ENCODE measurements at places on chromosomes 12 and 14.

DNA sequence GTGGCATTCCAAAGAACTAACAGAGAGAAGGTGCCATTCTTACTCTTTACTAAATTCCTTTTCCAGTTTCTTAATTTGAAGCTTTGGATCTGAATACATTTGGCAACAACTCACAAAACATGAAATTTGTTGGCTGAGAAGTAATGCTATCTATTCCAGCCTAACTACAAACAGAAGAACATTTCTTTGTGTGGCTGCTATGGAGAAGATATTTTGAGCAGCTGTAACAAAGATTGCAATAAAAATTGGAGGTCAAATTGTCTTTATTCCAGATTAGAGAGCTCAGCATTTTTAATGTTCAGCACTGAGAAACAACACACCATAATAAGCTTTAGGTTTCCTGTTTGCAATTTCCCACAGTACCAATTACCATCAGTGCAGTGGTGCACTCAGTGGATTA is 835.8 kb upstream of the FLRT2 start:
- DNase-seq = no peak

DNA sequence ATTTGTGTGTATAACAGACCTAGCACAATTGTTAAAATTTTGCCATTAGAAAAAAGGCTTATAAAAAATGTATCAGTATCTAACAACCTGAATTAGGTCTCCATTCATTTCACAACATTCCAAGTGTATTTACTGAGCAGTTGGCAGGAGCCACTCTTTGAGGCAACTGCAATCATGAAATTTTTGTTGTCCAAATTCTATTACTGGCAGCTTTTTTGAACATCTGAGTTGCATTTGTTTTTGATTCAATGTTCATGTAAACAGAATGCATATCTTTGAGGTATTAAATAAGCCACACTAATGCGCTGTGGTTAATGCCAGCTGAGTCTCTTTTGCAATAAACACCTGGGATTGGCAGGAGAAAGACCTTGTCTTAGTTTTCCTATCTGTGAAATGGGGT is 8.7 kb downstream of the KITLG start:
- DNase-seq = peak; percentile 34

GRCh38 chr12:27333403-27334009 is 870 bp downstream of the BMAL2 start:
- no peak for DNase-seq

GRCh38 chr14:92847278-92847677 is 53.2 kb downstream of the GOLGA5 start:
- DNase-seq = no peak

DNA sequence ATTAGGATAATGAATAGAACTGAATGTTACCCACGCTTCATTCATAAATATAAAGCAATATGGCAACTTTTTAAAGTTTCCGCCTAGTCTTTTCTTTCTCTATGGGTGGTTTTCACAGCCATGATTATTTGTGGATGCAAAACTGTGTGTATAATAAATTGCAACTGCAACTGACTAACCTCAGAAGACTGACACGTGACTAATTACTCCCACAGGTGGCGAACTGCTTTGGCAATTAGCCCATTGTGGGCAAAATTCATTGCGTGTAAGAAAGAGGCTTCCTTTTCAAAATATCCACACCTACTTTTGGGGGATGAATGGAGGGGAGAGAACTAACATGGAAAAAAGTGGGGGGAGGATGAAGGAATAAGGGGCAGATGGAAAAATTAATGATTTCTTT is 79.0 kb downstream of the SLC25A21 start:
- no peak for DNase-seq

GRCh38 chr14:41498959-41499358 is 107.7 kb upstream of the LRFN5 start:
- DNase-seq = no peak

GRCh38 chr14:70809225-70810219 is at the start of gene MAP3K9:
MAP3K9 (minus strand) TSS chr14:70809513; CDS start chr14:70809171, 342 bp downstream.
- no peak for DNase-seq

- no peak for DNase-seq
Observed at GRCh38 chr14:20477211-20477876, 8.1 kb downstream of the PNP start.

GRCh38 chr12:46374711-46375110 is 2.1 kb upstream of the SLC38A2 start:
- DNase-seq = no peak

DNA sequence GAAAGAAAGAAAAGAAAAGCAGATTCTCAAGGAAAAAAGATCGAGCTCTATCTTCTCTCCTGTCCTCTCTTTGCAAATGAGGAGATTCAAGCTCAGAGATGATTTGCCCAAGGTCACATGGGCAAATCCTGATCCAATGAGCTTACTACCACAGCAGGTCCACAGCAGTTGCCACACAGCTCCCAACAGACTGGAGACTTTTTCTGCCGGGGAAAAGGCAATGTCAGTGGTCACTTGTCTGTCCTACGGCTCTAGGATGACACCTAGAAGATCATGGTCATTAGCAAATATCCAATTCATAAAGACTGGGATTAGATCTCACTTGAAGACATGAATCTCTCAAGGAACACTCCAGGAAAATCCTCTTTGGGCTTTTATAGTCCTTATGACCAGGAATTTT is 58.8 kb downstream of the TTC7B start:
- DNase-seq = no peak

GRCh38 chr12:52498946-52499345 is 5.9 kb upstream of the KRT6A start:
- no peak for DNase-seq

Data from HCEC 1CT (cell line).